Stimulated activated CD4-positive, alpha-beta T cell treated with anti-CD3 and anti-CD28 coated beads, Interleukin-4, amount 100 ng/mL, for 24 hours (primary cell): ENCODE measurements at places on chromosomes 13 and 19.

GRCh38 chr19:53389571-53389970 lies 5.4 kb upstream of the ZNF765 start:
- no peak for DNase-seq

- DNase-seq, result no peak
These were observed 144.7 kb downstream of the MTUS2 start for GRCh38 chr13:28964803-28965202.

- no peak for DNase-seq
These were observed 123.8 kb upstream of the PCDH9 start for GRCh38 chr13:67353941-67354340.

DNA sequence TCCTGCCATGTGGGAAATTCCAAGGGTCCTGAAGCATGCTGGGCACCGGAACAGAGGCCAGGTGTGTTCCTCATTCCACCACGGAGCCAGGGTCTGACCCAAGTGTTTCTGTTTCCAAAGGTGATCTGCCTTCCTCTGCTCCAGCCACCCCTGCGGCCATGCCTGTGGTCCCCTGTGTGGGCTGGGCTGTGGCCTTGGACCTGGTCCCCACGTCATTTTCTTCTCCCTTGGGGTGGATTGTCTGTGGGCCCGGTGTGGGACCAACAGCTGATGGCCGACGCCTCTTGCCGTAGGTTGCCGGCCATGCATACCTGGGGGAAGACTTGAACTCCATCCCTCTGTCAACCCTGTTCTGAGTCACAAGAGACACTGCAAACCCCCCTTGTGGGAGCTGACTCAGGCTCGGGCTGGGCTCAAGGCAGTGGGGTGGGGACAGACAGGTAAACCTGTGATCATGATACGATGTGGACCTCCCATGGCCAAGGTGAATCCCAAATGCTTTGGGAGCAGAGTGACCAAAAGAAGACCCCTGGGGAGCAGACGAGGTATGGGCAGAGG lies 35.0 kb downstream of the ATP11A start:
- no peak for DNase-seq

DNA sequence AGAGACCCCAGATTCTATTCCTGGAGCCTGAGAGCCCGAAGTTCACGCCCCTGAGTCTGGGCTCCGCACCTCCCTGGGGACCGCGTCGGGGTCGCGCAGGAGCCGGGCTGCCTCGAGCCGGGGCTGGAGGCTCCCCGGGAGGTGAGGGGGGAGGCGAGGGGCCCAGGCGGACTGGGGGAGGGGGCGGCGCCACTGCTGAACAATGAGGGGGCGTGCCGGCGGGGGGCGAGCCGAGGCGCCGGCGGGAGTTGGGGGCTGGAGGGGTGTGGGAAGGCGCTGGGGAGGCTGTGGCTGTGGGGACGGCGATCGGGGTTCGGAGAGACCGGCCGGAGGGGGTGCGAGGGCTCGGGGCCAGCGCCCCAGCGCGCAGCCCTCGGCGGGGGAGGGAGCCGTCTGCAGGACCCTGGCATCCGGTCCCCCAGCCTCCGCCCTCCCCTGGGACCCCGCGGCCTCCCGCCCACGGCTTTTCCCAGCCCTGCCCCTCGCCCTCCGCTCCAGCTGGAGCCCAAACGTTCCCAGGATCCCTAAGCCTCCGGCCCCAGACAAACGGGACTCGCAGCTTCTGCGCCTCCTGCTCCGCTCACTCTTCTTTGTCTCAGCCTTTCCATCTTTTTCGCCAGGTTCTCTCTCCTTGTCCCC lies 922 bp downstream of the PLEKHG2 start:
- no peak for DNase-seq

GRCh38 chr13:32969516-32969941 lies 46.7 kb upstream of the KL start:
- DNase-seq, result no peak

GRCh38 chr13:43139211-43139610 lies 115.8 kb downstream of the DNAJC15 start:
- DNase-seq, result no peak

DNA sequence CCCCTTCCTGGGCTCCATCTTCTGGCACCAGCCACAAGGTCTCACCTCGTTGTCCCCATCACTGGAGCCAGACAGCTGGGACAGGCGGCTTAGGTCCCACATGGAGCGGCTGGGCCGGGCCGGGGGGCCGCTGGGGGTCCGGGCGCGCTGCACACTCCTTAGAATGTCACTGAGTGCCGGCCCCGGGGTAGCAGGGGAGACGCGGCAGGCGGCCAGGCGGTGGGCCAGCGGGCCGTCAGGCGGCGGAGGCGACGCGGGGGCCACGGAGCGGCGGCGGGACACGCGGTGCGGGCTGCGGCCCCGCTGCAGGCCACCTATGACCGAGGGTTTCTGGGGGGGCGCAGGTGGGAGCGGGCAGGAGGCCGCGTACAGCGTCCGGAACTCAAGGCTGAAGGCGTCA lies 3.1 kb upstream of the SPACA4 start:
- DNase-seq, result no peak

DNA sequence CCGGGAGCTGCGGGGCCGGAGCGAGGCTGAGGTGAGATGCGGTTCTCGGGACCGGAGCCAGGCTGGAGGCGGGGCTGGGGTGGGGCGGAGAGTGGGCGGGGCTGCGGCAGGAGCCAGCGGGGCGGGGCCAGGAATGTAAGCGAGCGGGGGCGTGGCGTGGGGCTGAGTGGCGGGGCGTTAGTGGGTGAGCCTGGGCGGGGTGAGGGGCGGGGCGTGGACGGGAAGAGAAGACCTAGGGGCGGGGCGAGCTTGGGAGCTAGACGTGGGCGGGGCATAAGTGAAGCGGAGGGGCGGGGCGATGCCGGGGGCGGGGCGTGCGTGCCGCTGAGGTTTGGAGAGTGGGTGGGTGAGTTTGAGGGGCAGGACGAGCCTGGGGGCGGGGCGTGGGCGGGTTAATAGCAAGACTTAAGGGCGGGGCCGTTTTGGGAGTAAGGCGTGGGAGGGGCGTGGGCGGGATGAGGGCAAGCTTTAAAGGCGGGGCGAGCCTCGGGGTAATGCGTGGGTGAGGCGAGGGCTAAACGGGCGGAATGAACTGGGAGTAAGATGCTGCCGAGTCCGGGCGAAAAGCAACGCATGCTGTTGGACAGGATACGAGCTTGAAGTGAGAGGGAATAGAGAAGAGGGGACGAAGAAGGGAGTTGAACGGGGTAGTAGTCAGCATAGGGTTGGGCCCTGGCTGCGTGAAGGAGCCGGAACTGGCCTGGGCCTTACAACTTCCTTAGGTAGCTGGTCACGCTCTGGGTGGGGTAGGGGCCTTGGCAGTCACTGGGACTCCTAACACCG lies 572 bp downstream of the SNAPC2 start:
- peak; percentile 98 for DNase-seq

DNA sequence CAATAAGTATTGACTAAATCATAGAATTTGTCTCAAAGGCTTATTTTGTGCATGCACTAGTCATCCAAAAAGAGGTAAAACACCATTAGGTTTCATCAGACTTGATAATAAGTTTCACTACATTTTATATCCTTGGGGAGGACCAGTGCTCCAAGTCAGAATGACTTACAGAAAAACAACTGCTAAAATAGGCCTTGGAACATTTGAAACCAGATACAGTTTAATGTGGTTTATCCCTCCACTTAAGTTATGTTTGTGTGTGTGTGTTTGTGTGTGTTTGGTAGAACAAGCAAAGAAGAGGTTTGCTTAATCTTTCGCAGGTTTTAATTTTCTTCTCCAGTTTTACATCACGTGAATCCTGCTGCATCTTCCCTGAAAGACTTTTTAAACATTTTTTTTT lies 570.9 kb downstream of the PCDH9 start:
- no peak for DNase-seq

- no peak for DNase-seq
These were observed 2.0 kb upstream of the ELL start for GRCh38 chr19:18523841-18524240.
